Tibial nerve (tissue), 4 donors: ENCODE measurements at places on chromosomes 1 and 21.

GRCh38 chr1:190444464-190444863, 33.2 kb downstream of the BRINP3 start:
- no peak for DNase-seq

DNA sequence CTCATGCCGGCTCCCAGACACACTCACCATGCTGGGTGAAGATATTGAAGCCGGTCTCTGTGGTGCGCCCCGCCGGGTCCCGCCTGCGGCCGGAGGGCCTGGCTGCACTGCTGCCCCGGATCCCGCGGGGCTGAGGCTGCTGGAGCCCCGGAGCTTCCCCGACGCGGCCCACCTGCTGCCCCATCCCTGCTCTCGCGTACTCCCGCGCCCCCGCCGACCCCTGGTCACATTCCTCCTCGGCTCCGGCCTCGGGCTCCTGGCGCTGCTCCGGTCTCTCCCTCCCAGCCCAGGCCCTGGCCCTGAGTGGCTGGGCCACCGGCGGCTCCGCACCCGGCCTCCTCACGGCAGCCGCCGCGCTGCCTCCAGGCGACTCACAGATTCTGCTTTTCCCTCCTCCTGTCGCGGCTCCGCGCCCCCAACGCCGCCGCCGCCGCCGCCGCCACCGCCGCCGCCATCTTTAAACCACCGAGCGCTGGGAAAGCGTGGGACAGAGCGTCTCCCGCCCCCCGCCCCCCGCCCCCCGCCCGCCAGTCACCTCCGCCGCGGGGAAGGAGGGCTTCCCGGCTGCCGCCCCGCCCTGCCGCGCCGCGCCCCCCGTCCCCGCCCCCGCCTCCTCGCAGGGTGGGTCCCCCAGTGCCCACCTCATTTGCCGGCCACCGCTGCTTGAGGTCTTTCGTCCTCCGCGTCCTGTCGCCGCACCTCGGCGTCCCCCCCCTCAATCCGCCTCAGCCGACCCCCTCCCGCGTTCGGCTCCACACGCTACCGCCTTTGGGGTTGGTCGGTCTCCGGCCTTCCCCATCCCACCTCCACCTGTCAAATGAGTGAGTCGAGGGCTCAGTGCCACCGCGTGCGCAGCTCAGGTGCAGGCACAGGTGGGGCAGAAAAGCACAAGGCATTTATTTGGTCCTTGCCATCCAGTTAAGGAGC, at the start of gene ABL2:
ABL2 (minus strand) TSS at position 464 of the 927 bp plus-strand sequence; CDS start at position 184, 280 bp downstream.
- DNase-seq = no peak

- DNase-seq = no peak
These were observed 14.9 kb upstream of the CD5L start for GRCh38 chr1:157856538-157856937.

GRCh38 chr1:219099307-219099706, 74.4 kb upstream of the LYPLAL1 start:
- no peak for DNase-seq

DNA sequence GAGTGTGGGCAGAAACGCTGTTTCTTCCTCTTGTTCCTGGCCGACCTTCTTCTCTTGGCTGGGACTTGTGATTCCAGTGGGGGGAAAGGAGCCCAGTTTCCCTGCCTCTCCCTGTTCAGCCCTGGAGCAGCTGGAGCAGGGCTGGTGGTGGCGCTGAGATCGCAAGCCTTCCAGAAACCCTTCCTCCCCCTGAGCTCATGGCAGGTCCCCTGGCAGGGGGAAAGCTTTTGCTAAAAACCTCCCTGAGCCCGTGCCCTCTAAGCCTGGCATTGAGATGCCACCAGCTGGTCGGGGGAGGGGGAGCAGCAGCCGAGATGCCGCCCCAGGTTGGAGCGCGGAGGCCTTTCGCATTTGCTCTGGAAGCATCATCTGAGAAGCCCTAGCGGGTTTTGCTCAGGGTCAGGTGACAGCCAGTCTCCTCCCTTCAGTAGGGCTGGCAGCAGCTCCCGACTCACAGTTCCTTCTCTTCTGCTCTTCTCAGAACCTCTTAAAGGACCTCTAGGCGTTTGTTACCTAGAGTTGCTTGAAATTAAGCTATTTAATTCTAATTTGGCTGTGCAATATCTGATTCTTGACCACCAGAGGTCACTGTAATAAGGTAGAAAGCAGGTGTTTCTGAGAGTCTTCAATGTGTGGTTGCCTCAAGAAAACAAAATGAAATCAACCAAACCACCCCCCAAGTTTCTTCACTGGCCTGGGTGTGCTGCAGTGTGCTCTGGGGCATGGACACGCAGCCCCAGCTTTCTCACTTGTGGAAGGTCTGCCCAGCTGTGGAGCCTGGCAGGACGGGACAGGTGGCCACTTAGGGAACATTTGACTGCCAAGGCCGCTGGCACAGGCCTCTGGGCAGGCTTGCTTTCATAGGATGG, 257.3 kb downstream of the CAMTA1 start:
- DNase-seq = no peak

- peak; percentile 80 for DNase-seq
These were observed 122.0 kb downstream of the CDC7 start for GRCh38 chr1:91622616-91623015.

DNA sequence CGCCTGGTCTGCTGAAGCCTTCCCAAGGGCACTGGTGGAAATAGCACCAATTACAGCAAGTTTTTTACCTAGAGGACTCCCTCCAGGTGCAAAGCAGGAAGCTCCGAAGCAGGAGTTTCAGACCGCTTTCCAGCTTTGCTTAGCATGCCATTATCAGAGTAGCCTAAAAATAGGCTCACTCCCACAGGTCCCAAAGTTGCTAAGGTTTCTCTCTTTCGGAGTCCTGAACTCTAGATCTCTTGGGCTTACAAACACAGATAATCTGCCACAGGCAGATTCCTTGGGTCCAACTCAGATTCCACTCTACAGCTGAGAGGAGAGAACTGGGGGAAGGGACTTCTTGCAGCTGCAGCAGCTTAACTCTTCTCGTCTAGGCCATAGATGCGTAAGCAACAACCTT, 22.5 kb downstream of the ZMYND12 start:
- no peak for DNase-seq

DNA sequence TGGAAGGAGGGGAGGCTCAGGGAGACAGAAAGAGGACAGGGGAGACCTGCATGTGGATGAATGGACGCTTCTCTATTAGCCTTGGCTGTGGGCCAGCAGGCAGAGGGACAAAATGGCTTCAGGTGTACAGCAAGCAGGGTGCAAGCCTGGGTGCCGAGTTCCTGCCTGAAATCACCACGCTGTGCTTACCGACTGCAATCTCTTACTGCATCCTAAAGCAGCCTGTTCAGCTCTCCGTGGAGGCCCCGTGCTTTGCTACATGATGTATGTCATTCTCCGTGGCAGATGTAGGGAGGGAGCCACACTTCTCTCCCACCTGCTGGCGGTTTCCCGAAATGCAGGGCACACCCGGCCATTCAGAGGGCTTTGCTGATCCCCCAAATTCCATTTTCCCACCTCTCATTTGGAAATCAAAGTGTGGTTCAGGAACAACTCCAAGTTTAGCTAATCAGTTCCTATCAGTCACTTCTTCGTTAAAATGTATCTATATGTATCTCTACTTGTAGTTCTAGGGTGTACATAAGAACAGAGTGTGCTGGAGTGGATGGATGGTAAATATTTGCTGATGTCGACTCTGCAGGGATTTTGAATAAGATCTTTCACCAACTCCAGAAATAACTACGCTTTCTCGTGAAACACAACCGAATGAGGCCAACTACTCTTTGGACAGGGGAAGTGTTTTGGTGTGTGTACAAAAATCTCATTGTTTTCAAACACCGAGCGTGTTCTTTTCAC, 122.3 kb upstream of the BACE2 start:
- no peak for DNase-seq

- DNase-seq = no peak
These were observed 539 bp downstream of the ANP32E start for GRCh38 chr1:150235294-150235851.

- no peak for DNase-seq
These were observed 345 bp downstream of the FTCD start for GRCh38 chr21:46154955-46155513.

GRCh38 chr1:59355361-59355760, 58.5 kb downstream of the FGGY start:
- DNase-seq = no peak

GRCh38 chr1:64546013-64546412, 76.1 kb downstream of the CACHD1 start:
- DNase-seq = no peak

DNA sequence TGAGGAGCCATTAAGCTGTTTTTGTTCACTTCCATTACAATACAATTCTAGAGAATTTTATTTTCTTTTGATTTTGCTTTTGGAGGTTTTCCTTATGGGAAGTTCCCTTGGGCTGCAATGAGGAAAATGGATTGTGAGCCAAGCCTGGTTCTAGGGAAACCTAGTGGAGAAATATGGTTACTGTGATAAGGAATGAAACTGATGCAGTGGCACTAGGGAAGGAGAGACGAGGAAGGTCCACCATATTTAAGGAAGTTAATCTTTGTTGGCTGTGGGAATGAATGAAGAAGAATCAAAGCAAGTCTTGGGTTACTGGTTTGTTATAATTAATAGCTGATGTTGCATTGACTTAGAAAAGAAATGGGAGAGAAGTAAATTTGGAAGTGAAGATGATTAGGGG, 28.4 kb downstream of the CHML start:
- DNase-seq = no peak

DNA sequence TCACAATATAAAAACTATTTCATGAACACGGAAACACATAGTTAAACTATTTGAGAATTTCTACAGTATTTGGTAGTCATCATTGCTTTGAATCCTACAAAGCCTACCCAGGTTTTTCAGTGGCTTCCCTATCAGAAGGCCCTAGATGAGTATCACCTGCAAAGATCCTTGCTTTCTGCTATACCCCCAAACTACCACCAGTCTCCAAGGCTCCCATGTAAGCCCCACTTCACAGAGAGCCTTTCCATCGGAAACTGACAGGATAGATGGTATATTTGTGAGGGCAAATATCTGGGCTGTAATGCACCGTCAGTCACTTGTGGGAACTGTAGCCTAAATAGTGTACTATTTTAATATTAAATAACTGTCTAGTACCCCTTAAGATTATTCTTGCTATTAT, 674.3 kb downstream of the BRINP3 start:
- no peak for DNase-seq

DNA sequence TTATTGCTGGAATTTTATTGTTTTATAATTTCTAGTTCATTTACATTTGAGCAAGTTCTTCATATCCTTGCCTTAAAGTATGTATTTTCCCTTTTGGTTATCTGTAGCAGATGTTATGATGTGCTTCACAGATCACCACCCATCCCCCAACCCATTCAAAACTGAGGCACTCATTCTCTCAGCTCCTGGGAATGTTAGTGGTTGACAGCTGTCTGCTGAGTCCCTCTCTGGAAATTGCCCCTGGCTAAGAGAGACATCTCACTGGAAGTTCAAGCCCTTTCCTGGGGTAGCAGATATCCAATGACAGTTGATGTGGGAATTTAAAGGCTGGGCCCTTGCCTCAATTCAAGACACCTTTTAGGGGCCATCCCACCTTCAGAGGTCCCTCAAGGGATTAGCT, 4.3 kb upstream of the DPYD start:
- no peak for DNase-seq

DNA sequence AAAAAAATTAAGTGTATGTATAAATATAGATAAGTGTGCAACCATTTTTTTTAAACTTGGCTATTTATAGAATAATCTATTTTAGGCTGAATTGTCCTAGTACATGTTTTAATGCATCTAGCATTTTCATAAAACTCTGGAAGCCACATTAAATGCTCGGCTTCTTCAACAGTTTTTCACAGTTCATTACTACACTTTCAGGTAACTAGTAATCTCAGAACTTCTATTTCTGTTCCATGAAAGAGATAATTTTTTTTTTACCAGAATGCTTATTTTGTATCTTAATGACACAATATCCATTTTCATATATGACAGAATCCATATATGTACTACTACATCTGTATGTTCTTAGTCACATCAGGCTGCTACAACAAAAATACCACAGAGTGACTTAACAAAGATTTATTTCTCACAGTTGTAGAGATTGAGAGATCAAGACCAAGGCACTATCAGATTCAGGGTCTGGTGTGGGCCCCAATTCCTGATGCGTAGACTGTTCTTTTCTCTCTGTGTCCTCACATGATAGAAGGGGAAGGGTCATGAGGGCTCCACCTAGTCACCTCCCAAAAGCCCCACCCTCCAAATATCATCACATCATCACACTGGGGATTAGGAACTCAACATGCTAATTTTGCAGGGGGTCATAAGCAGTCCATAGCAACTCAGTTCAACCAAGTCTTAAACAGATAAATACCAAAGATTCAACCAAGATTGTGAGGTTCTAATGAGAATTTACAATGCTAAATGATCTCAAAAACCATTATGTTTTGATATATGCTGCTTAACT, 43.1 kb downstream of the ARHGAP29 start:
- DNase-seq = no peak

DNA sequence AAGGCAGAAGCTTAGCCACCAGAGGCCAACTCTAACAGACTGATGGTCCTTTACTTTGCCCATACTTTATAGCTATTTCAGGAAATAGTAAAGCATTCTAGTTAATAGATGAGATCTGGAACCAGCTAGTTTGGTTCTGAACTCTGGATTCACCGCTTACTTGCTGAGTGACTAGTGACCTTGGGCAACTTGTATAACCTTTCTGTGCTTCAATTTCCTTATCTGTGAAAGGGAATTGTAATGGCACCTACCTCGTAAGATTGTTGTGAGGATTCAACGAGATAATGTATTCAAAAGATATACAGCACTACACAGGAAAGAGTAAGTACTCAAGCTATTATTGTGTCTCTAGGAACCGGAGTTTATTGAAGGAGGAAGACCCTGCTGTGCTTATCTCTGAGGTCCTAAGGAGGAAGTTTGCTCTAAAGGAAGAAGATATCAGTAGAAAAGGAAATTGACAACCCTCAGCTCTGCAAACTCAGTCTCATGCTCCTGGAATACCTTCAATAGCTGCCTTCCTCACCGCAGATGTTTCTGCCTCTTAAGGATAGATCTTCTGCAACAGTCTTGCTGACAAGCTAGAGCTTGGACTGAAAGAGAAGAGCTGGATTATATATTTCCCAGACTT, 11.9 kb downstream of the MTFR1L start:
- no peak for DNase-seq

DNA sequence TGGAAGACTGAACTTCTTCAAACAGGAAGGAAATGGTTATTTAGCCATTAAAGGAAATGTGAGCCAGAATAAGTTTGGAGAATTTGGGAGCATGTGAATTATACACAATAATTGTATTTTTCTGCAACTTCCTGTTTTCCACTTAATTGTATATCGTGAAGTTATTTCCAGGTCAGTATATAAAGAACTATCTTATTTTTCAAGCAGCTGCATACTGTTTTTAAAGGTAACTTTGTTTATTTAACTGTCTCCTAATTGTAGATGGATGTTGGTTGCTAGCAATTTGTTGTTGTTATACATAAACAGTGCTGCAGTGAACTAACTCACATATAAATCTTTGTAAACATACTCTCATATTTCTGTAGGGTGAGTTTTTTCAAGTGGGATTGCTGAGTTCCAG, 180.3 kb downstream of the HLX start:
- no peak for DNase-seq

GRCh38 chr1:22805672-22806038, 95.0 kb downstream of the EPHB2 start:
- no peak for DNase-seq
